A549 (cell line): ENCODE measurements at places on chromosomes 5 and 9. TPM values are rescaled to one million over a fixed set of nuclear protein-coding genes. Genes with fewer than 3 reads are reported as not detected.

Gene PTGS1
- 0.77 to 1.6 TPM (median 1.0 TPM) in 3 replicates for polyA plus RNA-seq

Gene LSM11
- polyA plus RNA-seq = 2.7 to 2.9 TPM (median 2.8 TPM) in 3 replicates

Gene PFN3
- polyA plus RNA-seq = not detected in 3 replicates

Gene GADD45G
- polyA plus RNA-seq = 0.09 to 0.17 TPM (median 0.15 TPM) in 3 replicates

Gene TXN
- 1,222 to 1,380 TPM (median 1,309 TPM) in 3 replicates for polyA plus RNA-seq

Gene F2RL2
- 5.6 to 6.3 TPM (median 6.2 TPM) in 3 replicates for polyA plus RNA-seq

Gene ARID3C
- polyA plus RNA-seq = 0.08 to 0.10 TPM (median 0.09 TPM) in 3 replicates

Gene HMCN2
- 0.01 to 0.04 TPM in 2 of 3 replicates, not detected in the other for polyA plus RNA-seq

Gene FOXD4L4
- polyA plus RNA-seq = 0.05 to 0.09 TPM in 2 of 3 replicates, not detected in the other

Gene SLC6A3
- 0.03 to 0.06 TPM (median 0.05 TPM) in 3 replicates for polyA plus RNA-seq

Gene TOMM5
- 324 to 370 TPM (median 339 TPM) in 3 replicates for polyA plus RNA-seq

Gene DNAH5
- 0.15 to 0.24 TPM (median 0.21 TPM) in 3 replicates for polyA plus RNA-seq

Gene SLC6A7
- polyA plus RNA-seq = not detected in 3 replicates

Gene SPINK6
- 0.79 to 1.2 TPM (median 1.0 TPM) in 3 replicates for polyA plus RNA-seq

Gene PTPRD
- polyA plus RNA-seq = 0.29 to 0.39 TPM (median 0.36 TPM) in 3 replicates

Gene STPG3
- not detected in 3 replicates for polyA plus RNA-seq

Gene NFIB
- polyA plus RNA-seq = 10.7 to 13.2 TPM (median 12.0 TPM) in 3 replicates

Gene SYK
- 0.01 to 0.03 TPM in 2 of 3 replicates, not detected in the other for polyA plus RNA-seq

Gene TMC1
- 0.01 to 0.18 TPM (median 0.17 TPM) in 3 replicates for polyA plus RNA-seq

Gene PKD2L2
- polyA plus RNA-seq = 0.04 TPM in 1 of 3 replicates, not detected in the others

Gene CCDC183
- polyA plus RNA-seq = 0.58 to 1.1 TPM (median 0.90 TPM) in 3 replicates

Gene BARX1
- 6.3 to 7.8 TPM (median 7.3 TPM) in 3 replicates for polyA plus RNA-seq

Gene TEX53
- not detected in 3 replicates for polyA plus RNA-seq
